ENCODE measurements at places on chromosomes 5 and 9. TPM values are rescaled to one million over a fixed set of nuclear protein-coding genes. Genes with fewer than 3 reads are reported as not detected.

The CYLC2 gene
- not detected for total RNA-seq

The LAMC3 gene
- total RNA-seq, result 13.3 TPM

The PCDHA1 gene
- total RNA-seq, result not detected

The GNAQ gene
- total RNA-seq, result 31.9 TPM

The C5orf34 gene
- not detected for total RNA-seq

The ANKRD20A1 gene
- total RNA-seq, result 18.2 TPM

The CDH6 gene
- 5.2 TPM for total RNA-seq

The FAM200C gene
- 2.5 TPM for total RNA-seq

The TRUB2 gene
- total RNA-seq, result 11.3 TPM

The GABRA1 gene
- total RNA-seq, result not detected

The IFNA2 gene
- total RNA-seq, result not detected

All from vagina (tissue), 2 donors.